ENCODE measurements at places on chromosomes 5 and 9. TPM values are rescaled to one million over a fixed set of nuclear protein-coding genes. Genes with fewer than 3 reads are reported as not detected.

Gene CYSRT1
- 4.3 TPM for total RNA-seq

Gene LCN2
- 9.2 TPM for total RNA-seq

Gene OR1J2
- total RNA-seq: not detected

Gene LCN1
- not detected for total RNA-seq

Gene PCYOX1L
- 15.9 TPM for total RNA-seq

Gene PCDHGA10
- total RNA-seq: 3.8 TPM

Gene ANGPTL2
- 0.20 TPM for total RNA-seq

Gene IGFBPL1
- not detected for total RNA-seq

Gene SLC6A3
- total RNA-seq: not detected

Gene LURAP1L
- total RNA-seq: 13.3 TPM

DNA sequence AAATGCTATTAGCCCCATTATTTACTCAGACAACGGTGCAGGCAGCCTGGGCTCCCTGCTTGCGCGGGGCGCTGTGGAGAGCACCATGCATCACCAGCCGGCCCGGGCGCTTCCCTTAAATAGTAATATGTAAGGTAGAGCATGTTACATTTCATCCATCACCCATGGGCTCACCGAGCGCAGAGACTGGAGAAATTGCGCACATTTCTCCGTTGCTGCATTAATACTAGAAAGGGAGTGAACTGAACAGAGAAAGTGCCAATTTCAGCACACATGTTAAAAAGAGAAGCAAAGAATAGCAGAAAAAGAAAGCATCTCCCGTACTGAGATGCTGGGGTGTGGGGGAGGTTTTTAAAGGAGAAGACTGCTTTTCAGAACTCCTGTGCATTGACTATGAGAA is 400.3 kb downstream of the ZSWIM6 start:
- no peak for DNase-seq
- peaks cover 50% of the 10 kb centered on the region for H3K27me3 ChIP-seq
- H3K27ac ChIP-seq: no peak overlapping the region
- H3K4me3 ChIP-seq: no peak overlapping the region

DNA sequence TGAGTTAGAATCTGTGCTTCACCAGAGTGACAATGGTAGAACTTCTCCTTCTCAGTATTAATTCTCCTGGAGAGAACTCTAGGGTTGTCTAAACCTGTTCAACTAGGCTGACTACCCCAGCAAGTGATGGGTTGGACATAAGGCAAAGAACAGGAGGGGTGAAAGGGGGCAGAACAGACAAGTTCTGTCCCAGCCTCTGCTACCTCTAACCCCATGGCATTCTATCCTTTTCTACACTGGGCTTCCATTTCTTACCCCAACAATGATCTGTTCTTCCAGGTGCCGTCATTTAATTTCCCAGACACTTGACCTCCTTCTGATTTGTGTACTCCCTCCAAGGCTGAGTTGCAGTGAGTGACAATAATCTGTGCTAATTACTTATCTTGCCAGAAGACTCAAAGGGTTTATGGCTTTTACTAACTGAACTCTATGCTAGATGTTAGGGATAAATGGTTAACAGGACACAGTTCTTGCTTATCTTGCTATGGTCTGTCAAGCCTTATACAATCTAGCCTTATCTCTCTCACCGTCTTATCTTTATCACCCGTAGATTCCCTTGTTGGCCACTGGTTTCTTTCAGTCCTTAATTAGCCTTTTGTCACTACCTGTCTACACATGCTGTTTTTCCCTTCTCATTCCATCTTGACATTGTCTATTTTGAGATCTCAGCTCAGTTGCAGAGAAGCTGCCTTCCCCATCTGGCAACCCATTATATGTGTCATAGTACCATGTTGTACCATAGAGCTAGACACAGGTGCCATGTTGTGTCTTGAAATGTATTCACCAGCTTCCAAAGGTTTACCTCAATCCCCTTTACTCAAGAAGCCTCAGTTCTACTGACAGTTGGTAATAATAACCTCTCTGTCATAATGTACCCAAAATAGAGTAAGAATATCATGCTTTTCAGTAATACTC is 10.0 kb upstream of the MATR3 start:
- H3K4me3 ChIP-seq: no peak overlapping the region
- H3K27ac ChIP-seq: peak overlapping the region; percentile 13
- no peak for DNase-seq
- no peaks in the 10 kb centered on the region for H3K27me3 ChIP-seq
- H3K4me1 ChIP-seq: peaks cover 13% of the 10 kb centered on the region

DNA sequence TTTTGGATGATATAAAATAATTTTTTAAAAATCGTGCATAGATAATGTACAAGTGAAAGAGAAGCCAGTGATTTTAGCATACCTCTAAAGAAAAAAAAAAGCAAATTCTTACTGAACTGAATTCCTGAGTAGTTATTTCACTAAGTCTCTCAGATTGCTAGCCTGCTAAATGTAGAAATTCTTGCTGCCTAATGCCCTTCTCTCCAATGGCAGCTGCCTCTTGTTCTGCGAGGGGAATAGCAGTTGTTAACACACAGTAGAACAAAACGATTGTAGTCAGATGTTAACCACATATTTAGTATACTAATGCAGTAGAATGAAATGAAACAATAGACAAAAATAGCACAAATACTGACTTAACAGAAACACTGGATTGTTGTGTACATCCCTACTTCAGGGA is 26.8 kb downstream of the SMAD5 start:
- H3K27ac ChIP-seq: no peak overlapping the region
- no peaks in the 10 kb centered on the region for H3K27me3 ChIP-seq
- no peak overlapping the region for H3K4me3 ChIP-seq
- H3K36me3 ChIP-seq: peaks cover 14% of the 10 kb centered on the region
- H3K4me1 ChIP-seq: no peaks in the 10 kb centered on the region
- DNase-seq: no peak

- H3K4me1 ChIP-seq: no peaks in the 10 kb centered on the region
- H3K27ac ChIP-seq: no peak overlapping the region
Observed at GRCh38 chr5:73793911-73794310, 167.9 kb downstream of the ARHGEF28 start.

DNA sequence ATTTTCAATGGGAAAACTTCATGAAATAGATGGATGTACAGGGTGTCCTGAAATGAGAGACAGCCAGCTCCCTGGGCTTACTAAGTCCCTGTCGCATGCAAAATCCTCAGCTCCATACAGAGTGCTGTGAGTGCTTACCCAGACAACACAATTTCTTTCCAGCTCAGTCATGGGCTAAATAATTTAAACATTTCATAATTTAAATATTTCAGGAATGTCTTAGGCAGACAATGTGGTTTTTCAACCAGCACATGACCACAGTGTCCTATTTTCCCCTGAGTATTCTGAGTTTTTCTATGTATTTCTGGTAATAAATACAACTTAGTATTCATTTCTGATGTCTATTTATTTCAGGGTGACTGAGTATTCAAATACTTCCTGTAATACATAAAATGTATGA is 188.5 kb upstream of the SNX2 start:
- H3K36me3 ChIP-seq: no peaks in the 10 kb centered on the region
- no peaks in the 10 kb centered on the region for H3K4me1 ChIP-seq
- no peak overlapping the region for H3K27ac ChIP-seq
- H3K27me3 ChIP-seq: no peaks in the 10 kb centered on the region
- no peak for DNase-seq
- H3K4me3 ChIP-seq: no peak overlapping the region

DNA sequence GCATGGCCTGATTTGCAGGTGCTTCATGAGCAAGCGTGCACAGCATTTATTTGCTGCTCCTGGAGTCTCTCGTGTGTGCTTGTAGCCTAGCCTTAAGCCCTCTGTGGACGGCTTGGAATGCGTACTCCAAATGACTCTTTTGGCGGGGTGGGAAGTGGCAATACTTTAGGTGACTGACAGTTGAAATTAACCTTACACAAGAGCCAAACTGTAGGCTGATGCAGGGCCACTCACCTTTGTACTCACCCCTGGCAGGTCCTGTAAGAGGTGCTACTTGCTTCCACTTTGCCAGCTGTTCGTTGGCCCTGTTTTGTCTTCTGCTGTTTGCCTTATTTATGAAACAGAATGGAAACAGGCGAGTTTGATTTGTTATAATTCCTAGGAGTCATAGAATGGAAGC is 22.9 kb downstream of the TENT4A start:
- H3K4me1 ChIP-seq: no peaks in the 10 kb centered on the region
- no peak overlapping the region for H3K4me3 ChIP-seq

DNA sequence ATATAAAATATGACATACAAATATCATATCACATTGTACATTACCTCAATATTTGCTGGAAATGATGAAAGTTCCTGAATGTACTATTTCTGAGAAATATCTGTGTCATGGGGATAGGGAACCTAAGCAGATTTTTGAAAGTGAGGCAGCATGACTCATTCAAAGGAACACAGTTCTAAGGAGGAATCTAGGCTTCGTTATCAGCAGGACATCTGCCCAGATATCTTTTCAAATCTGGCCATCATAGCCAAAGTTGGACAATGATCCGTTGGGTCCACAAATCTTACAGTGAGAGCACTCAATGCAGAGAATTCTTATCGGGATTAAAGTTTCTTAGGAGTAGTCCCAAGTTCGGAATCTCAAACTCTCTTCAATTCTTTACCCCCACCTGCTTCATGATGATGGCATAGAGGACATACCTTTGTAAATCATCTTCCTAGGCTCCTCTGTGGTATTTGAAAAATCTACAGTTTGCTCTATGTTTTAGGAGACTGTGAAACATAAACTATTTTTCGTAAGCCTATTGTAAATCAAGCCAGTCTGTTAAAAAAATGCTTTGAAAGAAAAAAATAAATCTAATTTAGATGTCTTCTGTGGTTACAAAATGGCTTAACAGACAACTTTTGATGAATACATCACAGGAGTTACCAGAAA is 29.4 kb upstream of the ALDH1A1 start:
- no peaks in the 10 kb centered on the region for H3K36me3 ChIP-seq
- no peaks in the 10 kb centered on the region for H3K27me3 ChIP-seq
- no peak overlapping the region for H3K27ac ChIP-seq
- no peaks in the 10 kb centered on the region for H3K4me1 ChIP-seq

GRCh38 chr9:137813651-137814415 is 63.7 kb upstream of the CACNA1B start:
- H3K4me1 ChIP-seq: no peaks in the 10 kb centered on the region
- H3K27me3 ChIP-seq: no peaks in the 10 kb centered on the region
- H3K27ac ChIP-seq: no peak overlapping the region

DNA sequence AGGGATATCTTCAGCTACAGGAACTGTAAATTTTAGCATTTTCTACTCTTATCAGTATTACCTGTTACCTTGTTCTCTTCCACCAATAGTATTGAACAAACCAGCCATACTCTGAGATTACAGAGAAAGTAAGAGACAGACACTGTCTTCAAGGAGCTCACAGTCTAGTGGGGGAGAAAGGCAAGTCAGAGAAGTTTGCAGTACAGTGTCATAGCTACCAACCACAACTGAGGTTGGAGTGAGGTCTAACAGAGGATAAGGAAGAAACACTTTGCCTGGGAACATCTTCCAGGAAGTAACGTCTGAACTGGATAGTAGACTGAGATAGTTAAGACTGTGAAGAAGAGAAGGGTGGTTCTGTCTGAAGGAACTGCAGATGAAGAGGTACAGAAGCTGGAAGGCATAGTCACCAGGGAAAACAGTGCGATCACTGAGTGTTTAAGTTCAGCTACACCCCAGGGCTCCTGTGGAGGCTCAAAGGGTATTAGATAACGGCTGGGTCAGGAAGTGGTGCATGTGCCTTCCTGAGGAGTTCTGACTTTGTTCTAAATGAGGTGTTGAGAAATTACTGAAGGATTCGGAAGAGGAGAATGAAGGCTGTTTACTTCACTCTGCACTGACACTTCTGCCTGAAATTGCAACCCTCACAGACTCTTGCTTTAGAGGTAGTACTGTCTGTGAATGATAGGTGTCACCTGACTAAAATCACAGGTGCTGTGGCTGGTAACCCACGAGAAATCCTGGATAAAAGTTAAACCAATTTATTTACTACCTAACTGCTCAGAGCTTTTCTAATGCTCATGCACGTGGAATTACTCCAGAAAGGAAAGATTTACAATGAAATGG is 841.6 kb downstream of the MAT2B start:
- no peak overlapping the region for H3K27ac ChIP-seq
- DNase-seq: no peak
- no peaks in the 10 kb centered on the region for H3K36me3 ChIP-seq

GRCh38 chr9:124879226-124879625 is 17.3 kb downstream of the ARPC5L start:
- H3K27ac ChIP-seq: no peak overlapping the region
- no peak overlapping the region for H3K4me3 ChIP-seq
- DNase-seq: no peak
- peaks cover 22% of the 10 kb centered on the region for H3K36me3 ChIP-seq
- no peaks in the 10 kb centered on the region for H3K27me3 ChIP-seq

DNA sequence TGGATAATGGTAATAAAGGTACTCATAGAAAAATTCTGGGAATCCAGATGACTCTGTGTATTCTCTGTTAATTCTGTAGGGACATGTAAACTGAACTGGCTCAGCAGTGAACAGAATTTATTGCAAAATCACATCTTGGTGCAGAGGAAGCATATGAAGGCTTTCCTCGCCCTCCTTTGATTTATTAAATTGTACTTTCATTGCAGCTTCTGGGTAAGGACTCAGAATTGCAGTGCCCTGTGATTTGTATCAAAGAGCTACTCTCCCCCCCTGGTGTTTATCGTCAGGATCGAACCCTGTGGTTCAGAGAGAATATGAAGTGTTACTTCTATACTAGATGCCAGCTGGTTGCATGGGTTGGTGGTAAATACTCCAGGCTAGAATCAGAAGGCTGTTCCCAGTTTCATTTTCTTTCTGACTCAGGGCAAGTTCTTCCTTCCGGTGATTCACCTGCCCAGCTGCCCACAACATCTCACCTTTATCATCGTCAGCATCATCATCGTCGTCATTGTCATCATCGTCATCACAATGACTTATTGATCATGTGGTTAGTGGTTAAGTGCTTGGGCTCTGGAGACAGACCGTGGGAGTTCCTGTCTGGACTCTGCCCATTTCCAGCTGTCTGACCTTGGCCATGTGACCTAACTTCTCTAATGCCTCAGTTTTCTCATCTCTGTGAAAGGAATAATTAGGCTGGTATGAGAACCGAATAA is 238.8 kb downstream of the ARHGAP26 start:
- H3K4me1 ChIP-seq: peaks cover 17% of the 10 kb centered on the region
- H3K4me3 ChIP-seq: no peak overlapping the region
- no peak overlapping the region for H3K27ac ChIP-seq
- peak; percentile 79 for DNase-seq

DNA sequence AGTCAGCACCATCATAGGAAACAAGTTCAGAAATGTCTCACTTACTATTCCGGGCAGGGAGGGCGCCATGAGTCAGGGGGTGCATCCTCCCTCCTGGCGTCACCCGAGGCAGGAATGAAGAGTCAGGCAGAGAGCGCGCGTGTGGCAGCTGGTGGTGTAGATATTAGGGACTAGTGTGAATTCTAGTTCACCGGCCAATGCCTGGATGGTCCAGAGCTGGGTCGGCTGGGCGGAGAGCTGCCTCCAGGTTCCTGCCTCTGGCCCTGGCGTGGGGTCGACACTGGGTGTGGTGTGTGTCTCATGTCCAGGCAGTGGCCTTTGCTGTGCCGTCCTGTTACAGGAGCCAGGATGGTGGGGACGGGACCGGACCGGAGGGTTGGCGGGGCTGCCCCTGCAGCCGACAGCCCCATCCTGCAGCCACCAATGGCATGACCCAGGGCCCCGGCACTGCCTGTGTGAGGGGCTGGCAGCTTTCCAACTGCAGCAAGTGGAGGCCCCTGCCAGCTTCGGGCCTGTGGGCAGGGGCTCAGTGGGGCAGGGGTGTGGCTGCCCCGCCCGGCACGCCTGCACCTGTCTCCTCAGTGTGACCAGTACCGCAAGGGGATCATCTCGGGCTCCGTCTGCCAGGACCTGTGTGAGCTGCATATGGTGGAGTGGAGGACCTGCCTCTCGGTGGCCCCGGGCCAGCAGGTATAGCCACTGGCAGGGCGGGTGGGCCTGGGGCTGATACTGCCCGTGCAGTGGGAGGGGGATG is 9.1 kb downstream of the DIPK1B start:
- H3K4me3 ChIP-seq: no peak overlapping the region
- peaks cover 19% of the 10 kb centered on the region for H3K36me3 ChIP-seq
- H3K27ac ChIP-seq: peak overlapping the region; percentile 35
- H3K27me3 ChIP-seq: no peaks in the 10 kb centered on the region

Data from HCT116 (cell line).